ENCODE measurements at places on chromosomes 12 and 14. TPM values are rescaled to one million over a fixed set of nuclear protein-coding genes. Genes with fewer than 3 reads are reported as not detected.

DNA sequence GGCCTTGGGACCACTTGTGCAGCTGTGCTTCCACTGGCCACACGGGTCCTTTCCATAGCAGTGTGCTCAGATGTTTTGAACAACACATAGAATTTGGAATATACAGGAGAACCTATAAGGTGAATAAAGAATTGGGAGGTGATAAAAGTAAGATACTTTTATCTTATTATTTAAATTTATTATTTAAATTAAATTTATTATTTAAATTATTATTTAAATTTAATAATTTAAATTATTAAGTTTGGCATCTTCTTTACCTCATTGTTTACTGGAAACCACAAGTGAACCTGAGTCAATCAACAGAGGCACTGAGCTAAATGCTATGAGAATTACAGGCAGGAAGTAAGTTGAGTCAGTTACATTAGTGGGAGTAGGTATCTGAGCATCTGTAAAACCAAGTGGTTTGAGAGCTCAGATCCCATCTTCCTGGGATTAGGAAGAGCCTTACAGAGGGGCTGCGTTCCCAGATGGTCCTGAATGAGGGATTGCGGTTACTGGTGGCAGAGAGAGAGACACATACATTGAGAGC lies 103.1 kb downstream of the ESR2 start:
- no peak for DNase-seq

DNA sequence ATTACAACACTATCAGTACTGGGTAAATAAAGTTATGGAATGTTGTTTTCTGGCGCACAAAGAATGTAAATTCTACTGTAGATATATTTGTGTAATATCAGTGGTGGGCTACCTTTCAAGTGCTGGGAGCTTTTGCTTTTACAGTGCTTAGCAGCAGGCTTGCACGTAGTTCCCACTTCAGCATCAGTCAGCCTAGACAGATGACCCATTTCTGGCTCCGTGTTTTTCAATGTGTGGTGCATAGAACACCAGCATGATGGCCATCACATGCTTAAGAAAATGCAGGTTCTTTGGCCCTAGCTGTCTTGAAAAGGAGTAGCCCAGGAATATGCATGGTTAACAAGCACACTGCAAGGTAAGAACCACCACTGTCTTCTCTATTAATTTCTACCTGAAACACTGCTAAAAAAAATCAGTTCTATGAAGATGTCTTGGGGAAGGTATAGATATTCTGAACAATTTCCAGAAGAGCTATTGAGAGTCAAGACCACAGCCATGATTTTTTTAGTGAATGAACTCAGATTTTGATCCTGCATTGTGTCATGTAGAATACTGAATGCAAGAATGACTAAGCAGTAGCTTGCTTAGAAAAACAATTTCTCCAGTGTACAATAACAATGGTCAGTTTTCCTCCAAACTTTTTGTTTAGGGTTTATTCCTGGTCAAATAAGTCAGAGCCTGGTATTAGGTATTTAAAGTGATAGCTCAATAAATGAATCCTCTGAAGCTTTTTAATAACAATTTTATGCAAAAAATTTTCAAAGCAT lies 195.7 kb downstream of the AKAP6 start:
- no peak for DNase-seq

DNA sequence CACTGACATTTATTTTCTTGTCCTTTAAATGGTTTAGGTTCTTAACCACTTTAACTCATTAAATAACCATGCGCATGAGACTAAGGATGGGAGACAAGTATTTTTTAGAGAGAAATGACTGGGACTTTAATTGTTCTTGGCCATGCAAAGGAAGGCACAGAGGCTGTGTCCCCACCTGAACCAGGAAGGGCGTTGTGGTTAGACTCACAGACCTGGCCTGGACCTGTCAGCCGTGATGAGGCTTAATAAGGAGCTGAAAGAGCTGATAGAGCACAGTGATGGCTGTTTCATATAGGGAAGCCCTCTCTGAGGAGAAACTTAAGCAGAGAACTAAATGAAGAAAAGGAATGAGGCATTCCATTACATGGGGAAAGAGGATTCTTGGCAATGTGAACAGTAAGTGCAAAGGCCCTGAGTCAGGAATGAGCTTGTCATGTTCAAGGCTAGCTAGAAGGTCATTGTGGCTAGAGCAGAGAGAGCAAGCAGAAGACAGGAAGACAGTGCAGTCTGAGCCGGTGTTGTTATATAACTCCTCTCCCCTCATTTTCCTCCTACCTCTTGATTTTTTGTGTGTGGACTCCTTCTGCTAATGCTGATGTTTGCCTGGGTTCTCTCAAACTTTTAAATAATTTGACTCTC lies 74.4 kb upstream of the ANO4 start:
- DNase-seq: no peak

GRCh38 chr12:27779416-27779919 lies 565 bp upstream of the KLHL42 start:
- DNase-seq: peak; percentile 40

- DNase-seq: no peak
Observed at GRCh38 chr12:106341086-106341877, 16.3 kb upstream of the POLR3B start.

DNA sequence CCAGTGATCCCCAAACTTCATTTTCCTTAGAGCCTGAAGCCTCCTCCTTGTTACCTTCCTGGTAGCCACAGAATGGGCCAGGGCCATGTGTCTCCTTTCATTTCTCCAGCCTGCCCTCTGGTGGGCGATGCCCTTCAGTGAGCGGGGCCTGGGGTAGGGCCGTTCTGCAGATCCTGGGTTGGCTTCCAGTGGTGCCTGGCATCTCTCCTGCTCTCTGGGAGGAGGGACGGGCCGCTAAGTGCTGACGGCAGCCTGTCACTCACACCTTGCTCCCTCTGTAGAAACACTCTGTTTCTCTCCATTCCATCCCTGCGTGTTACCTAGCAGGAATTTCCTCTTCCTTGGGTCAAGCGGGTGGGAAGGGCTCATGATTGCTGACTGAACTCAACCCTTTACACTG lies 232.1 kb downstream of the CACNA1C start:
- DNase-seq: peak; percentile 92

DNA sequence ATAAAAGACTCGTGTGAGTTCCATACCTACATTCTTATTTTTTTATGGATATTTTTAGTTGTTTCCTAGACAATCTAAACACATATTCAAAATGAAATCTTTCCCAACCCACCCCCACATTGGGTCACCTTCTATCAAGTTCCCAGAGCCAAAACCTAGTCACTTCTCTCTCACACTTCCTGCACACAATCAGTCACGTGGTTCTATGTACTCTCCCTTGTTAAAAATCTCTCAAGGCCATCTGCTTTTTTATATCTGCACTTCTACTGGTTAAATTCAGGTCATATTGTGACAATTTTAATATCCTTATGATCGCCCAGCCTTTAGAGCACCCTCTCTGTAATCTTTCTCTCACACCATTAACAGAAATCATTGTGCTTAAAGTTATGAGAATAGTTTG lies 175.0 kb upstream of the SYT10 start:
- no peak for DNase-seq

DNA sequence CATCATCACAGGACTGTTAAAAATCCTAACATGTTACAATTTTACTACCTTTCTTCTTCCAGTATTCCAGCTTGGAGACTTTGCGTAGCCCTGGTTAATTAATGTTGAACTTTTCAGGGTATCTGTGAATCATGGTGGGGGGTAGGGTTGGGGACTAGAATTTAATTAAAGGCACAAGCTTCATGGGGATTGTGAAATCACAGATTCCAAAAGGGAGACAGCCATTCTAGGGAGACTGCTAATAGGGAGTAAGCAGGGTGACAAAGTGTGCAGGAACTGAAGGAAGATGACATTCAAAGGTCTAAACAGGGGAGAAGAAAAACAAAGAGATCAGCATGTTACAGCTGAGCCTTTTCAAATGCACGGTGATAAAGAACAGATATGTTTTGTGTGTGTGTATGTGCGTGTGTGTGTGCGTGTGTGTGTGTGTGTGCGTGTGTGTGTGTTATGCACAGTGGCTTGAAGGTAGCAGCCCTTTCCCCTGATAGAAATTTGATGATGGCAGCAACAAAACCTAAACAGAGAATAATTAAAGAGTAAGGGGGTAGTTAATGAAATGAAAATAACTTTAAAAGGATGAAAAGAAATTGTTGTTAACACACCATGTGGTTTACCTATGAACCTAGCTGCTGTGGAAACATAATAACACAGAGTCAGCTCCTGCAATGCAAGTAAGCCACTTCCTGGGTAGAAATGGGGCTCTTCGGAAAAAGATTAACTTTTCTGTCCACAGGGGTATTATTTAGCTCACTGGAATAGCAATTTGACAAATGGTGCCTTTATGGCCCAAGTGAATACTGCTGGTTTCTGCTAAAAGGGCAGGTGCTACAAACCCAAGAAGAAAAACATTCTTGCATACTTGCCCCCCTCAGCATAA lies 581.7 kb downstream of the DIO2 start:
- DNase-seq: no peak

DNA sequence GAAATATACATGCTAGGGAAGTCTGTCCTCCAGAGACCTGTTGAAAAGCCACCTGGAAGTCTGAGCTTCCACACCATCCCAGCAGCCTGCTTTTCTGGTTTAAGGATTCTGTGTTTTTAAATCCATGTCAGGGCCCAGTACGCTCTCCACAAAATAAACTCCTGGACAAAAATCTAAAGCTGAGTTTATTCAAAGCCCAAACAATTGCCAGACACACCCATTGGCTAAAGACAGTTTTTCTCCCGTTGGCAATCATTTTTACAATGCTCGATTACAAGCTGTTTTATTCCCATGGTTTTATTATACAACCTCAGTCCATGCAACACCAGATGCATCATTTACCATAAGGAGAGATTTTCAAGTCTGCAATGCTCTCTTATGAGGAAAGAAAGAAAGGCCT lies 94.5 kb downstream of the MYRFL start:
- no peak for DNase-seq

DNA sequence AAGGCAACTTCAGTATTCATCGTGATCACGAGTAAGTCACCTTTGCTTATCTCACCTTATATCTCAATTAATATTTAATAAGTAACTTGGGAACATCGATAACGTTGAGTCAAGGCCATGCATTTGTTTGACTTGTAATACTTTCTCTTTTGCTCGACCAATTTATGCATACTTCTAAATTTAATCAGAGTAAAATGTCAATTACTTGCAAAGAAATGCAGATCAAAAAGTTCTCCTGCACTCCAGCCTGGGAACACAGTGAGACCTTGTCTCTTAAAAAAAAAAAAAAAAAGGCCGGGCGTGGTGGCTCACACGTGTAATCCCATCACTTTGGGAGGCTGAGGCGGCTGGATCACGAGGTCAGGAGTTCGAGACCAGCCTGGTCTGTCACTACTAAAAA lies 11.8 kb upstream of the HIP1R start:
- no peak for DNase-seq

- no peak for DNase-seq
Observed at GRCh38 chr12:7609051-7609450, 56.7 kb downstream of the APOBEC1 start.

The SLC10A1 gene
- total RNA-seq: not detected

The GALNT6 gene
- total RNA-seq: 37.0 TPM

The HOXC12 gene
- not detected for total RNA-seq

Data from H7 (cell line).